ENCODE measurements at places on chromosomes 1 and 21.
A peak's percentile ranks its signal among the peaks of the same experiment; 100 is the strongest.

- DNase-seq: no peak
Measured at GRCh38 chr1:64176659-64177058, 26.8 kb upstream of the UBE2U start.

DNA sequence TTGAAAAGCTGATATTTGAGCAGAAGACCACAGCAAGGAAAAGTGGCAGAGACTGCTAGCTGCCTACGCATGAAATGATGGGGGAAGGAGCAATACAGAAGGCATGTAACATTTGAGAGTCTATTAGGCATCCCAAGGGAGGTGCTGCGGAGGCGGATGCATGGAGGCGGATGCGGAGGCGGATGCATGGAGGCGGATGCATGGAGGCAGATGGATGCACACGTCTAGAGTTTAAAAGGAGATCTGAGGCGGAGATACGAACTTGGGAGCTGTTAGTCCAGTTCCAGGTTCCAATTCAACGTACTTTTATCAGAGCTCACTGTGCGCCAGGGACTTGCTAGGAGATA, 744 bp upstream of the DDX20 start:
- no peak for DNase-seq

- DNase-seq: no peak
Measured at GRCh38 chr1:8006037-8006963, 19.8 kb downstream of the ERRFI1 start.

DNA sequence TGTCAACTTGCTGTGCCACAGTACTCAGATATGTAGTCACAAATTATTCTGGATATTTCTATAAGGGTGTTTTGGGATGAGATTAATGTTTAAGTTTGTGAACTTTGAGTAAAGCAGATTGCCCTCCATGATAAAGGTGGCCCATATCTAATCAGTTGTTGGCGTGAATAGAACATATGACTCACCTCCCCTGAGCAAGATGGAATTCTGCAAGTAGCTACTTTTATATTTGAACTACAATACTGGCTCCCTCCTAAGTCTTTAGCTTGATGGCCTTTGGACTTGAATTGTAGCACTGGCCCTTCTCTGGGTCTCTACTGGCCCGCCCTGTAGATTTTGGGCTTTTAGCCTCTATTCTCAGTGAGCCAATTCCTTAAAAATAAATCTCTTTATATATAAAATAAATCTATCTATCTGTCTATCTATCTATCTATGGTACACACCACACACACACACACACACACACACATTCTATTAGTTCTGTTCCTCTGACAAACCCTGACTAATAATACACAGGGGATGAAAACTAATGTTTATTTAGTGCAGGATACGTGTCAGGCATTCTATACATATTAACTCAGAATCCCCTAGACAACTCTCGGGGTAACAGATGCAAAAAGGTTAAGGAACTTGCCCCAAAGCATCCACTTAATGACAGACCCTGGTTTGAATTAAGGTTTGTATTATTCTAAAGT, 37.9 kb upstream of the PDC start:
- no peak for DNase-seq

DNA sequence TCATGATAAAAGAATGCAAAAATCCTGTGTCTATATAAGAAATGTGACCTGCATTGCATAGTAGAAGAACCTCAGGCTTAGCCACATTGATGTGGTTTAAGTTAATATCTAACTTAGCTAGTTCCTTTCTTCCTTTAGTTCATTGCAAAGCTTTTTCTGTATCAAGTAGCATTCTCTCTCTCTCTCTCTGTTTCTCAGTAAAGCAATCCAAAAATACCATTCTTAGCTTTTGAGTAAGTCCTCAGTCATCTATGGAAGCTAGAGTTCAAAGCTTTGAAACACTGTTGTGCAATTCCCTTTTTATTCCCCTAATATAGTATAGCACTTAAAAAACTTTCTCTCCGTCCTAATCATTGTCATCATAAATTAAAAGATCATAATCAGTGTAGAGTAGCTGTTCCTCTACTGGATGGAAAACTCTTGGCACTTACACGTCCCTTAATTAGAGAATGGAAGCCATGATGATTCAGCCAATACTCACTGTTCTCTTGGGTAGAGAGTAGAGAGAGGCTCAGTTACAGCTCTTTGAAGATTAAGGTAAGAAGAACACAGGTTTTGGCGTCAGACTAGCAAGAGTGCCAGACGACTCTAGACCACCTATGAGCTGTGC, 350.3 kb upstream of the LYPLAL1 start:
- no peak for DNase-seq

DNA sequence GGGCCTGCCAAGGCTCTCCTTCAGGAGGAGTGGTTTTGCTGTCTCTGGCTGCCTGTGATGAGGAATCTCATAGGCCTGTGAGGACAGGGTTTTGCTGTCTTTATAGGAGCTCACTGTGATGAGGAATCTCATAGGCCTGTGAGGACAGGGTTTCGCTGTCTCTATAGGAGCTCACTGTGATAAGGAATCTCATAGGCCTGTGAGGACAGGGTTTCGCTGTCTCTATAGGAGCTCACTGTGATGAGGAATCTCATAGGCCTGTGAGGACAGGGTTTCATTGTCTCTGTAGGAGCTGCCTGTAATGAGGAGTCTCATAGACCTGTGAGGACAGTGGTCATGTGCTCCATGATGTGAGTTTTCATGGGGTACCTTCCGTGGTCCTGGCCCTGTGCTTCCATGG, 29.0 kb downstream of the CLIC6 start:
- DNase-seq: peak; percentile 18

- no peak for DNase-seq
Measured at GRCh38 chr1:206748348-206749030, 22.1 kb upstream of the IL19 start.

DNA sequence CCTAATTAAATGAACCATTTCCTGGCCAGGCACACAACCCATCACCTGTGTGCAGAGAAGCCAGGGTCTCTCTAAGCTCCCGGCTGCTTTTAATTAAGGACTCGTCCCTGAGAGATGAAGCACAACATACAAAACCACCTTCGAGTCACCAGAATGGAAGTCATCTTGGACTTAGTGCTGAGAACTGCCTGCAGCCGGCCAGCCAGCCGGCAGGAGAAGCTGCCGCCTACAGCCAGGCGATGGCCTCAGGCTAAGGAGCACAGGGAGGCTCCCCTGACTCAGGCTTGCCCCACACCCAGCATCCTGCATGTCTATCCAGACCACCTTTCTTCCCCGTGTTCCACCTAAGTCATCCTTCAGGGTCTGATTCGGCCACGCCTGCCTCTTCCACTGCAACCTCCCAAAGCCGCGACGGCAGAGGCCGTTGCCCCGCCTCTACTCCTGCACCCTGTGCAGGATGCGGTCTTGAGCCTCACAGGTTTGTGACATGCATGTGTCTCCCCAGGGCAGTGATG, 83.6 kb downstream of the SLC66A1 start:
- DNase-seq: no peak

GRCh38 chr1:203045821-203046594, 19.7 kb downstream of the PPFIA4 start:
- DNase-seq: no peak
